ENCODE measurements at places on chromosomes 5 and 9.

DNA sequence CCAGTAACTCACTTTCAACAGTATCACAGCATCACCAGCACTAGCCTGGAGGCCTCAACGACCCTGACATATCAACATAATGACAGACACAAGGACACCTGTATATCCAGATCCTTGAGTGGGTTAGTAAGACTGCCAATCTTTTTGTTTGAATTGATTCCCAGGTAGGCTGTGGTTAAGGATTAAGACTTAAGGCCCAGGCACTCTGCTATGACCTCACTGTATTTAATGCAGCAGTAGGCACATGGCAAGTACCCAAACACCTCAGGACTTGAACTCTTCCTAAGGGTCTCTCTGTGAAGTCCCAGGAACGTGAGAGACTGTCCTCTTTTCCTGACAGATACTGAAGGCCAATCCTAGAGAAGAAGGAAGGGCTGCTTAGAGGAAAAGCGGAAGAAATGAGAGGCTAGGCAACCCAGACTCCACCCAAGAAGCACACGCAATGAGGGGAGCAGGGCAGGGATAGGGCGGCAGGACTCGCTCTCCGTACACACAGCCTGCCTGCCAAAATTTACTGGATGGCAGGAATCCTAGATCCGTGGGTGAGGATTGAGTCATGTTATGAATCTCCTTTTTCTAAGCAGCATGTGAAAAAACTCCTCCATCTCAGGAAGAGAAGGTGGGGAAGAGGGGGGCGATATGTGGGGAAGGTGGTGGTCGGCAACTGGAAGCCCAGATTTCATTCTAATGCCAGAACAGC, 93.4 kb downstream of the SIL1 start:
- no peak for DNase-seq

- DNase-seq: no peak
Observed at GRCh38 chr5:16570121-16570815, 46.5 kb downstream of the RETREG1 start.

- no peak for DNase-seq
Observed at GRCh38 chr5:154329519-154330040, 116.2 kb upstream of the SAP30L start.

DNA sequence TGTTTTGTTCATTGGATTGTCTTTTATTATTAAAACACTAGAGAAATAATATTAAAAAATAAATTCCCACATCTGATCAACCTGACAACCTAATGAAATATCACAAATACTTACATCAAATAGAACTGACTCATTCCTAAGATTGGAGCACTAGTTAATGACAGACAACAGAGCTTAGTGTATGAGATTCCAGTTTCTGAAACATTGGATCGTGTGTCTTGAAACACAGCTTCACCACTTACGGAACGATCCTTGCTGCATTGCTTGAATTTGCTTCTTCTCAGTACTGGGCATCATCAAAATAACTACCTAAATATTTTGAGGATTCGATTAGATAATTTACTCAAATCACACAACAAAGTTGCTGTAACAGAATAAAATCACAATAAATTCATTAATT, 667.2 kb upstream of the CDH18 start:
- DNase-seq: no peak

- DNase-seq: no peak
Observed at GRCh38 chr9:129264388-129264787, 86.3 kb upstream of the IER5L start.

All from GM13976 (cell line).